ENCODE measurements at places on chromosomes 11 and 22.

GRCh38 chr11:96155627-96156378 is 187.2 kb downstream of the MAML2 start:
- peaks cover 54% of the 10 kb centered on the region for H3K4me1 ChIP-seq
- H3K27me3 ChIP-seq: no peaks in the 10 kb centered on the region
- H3K36me3 ChIP-seq: no peaks in the 10 kb centered on the region
- DNase-seq: peak; percentile 79
- peak overlapping the region; percentile 95 for H3K27ac ChIP-seq

DNA sequence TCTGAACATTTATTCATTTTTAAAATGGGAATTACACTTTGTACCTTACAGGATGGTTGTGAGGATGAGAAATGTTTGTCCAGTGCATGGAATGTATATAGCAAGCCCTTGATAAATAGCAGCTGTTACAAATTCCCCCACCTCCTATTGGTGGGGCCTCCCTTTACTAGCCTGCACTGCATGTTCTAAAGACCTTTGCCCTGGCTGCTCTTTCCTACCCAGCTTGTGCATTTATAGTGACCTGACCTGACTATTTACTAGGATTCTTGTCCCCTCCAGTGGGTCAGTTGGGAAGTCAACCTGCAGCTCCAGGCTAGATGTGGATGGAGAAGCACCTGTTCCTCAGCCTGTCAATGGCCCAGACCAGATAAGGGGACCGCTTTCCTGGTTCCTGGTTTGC is 180.3 kb downstream of the HIPK3 start:
- no peak overlapping the region for H3K4me3 ChIP-seq
- DNase-seq: no peak
- peaks cover 3% of the 10 kb centered on the region for H3K27me3 ChIP-seq
- H3K36me3 ChIP-seq: no peaks in the 10 kb centered on the region

DNA sequence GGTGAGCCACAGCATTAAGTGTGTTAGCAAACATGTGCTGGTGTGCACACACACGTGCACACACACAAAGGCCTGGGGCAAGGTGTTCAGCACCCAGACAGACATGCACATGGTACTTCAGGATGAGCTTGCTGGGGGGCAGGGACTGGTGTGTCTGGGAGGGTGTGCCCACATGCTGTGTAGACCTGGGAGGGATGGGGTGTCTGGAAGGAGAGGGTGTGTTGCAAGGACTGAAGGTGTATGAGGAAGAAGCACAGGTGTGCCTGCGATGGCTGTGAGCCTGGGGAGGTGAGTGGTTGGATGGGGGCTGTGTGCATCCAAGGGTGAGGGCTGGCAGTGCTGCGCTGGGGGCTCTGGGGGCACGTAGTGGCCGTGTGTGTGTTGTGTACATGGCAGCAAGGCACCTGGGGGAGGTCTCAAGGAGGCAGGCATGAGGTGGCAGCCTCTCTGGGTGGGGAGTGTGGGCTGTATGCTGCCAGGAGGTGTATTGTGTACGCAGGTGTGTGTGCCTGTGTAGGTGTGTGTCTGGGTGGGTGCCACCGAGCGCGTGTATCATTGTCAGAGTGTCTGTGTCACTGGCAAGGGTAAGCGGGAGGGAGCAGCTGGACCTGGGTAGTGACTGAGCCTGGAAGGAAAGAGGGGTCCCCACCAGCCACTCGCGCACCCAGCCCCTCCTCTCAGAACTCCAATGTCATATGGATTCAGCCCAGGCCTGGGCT is 2.2 kb downstream of the NRXN2 start:
- H3K4me1 ChIP-seq: peaks cover 14% of the 10 kb centered on the region
- DNase-seq: no peak
- H3K27me3 ChIP-seq: peaks cover 59% of the 10 kb centered on the region

DNA sequence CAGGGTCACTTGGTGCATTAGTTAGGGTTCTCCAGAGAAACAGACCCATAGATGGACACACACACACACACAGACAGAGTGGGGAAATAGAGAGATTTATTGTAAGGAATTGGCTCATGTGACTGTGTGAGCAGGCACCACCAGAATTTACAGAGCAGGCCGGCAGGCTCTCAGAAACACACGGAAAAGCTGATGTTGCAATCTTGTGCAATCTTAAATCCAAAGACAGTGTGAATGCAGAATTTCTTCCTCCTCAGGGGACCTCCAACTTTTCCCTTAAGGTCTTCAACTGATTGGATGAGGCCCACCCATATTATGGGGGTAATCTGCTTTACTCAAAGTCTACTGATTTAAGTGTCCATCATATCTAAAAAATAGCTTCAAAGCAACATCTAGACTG is 49.8 kb downstream of the APIP start:
- no peak for DNase-seq
- H3K4me3 ChIP-seq: no peak overlapping the region
- H3K4me1 ChIP-seq: no peaks in the 10 kb centered on the region
- H3K27me3 ChIP-seq: peaks cover 10% of the 10 kb centered on the region

DNA sequence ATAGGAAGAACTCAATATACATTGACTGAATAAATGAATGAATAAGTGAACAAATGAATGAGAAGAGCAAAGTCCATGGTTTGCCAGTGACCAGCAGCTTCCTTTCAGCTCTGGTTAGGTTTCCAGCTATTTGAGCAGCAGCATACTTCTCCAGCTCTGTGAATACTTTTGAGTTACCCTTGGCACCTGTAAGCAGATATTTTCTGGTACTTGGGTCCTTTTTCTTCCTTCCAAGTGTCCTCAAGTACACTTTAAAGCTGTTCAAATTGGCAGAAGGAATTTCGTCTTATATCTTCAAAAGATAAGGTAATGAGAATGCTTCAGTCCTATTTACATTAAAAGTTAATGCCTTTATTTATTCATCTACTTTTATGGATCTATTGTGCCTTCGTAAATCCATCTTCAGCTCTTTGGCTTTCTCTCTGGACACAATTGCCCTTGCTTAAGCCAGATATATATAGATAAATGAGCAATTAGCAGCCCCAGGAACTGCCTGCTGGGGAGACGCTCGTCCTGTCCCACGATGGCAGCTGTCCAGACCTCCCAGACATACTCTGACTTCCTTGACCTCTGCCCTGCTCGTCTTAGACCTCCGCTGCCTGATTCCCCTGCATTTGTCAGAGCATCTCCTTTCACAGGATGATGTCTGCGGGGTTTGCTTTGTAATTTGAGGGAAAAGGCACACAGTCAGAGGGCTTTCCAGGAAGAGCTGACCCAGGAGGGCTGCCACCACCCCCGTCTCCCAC is 926.3 kb downstream of the OPCML start:
- no peaks in the 10 kb centered on the region for H3K36me3 ChIP-seq
- DNase-seq: no peak
- no peaks in the 10 kb centered on the region for H3K4me1 ChIP-seq
- no peaks in the 10 kb centered on the region for H3K27me3 ChIP-seq
- H3K4me3 ChIP-seq: no peak overlapping the region

DNA sequence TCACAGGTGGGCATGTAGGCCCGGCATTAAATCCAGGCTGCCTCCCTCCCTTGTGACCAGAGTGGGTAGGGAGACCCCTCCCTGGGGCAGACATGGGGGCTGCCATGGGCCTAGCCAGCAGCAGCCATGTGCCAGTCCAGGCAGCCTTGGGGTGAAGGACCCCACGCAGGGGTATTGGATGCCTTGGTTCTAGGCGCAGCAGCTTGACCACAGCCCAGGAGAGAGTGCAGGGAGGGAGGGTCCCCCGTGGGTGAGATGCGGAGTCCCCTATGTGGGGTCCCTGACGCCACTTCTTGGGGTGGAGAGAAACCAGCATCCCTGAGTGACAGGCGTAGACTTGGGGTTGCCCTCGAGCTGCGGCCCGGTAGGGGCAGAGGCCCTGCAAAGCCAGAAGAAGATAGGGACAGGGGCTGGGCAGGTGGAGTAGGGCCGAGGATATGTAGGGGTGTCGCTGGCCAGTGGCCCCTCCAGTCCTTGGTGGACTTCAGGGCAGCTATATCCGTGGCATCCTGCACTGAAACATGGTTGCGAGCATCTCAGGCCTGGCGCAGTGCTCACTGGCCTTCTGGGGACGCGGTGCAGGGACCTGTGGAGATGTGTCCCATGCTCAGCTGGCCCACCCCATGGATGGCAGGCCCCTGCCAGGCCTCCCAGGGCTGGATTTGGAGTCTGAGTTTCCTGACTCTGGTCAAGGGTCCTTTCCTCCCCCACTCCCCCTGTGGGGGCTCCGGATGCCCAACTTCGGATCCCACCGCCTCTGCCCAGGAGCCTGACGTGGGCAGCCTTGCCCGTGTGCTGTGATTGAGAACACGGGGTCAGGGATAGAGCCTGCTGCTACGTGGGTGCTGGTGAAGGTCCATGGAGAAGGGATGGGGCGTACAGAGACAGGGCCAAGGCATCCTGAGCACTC is 1179.8 kb downstream of the BRD1 start:
- no peak overlapping the region for H3K4me3 ChIP-seq
- H3K27me3 ChIP-seq: no peaks in the 10 kb centered on the region
- H3K4me1 ChIP-seq: no peaks in the 10 kb centered on the region
- H3K27ac ChIP-seq: no peak overlapping the region
- no peaks in the 10 kb centered on the region for H3K36me3 ChIP-seq

- H3K27me3 ChIP-seq: no peaks in the 10 kb centered on the region
- no peak overlapping the region for H3K27ac ChIP-seq
- no peak overlapping the region for H3K4me3 ChIP-seq
These were observed 817.4 kb downstream of the OPCML start for GRCh38 chr11:132714859-132715440.

GRCh38 chr11:130029137-130029536 is 26.5 kb upstream of the PRDM10 start:
- H3K36me3 ChIP-seq: no peaks in the 10 kb centered on the region
- no peak overlapping the region for H3K27ac ChIP-seq
- no peak overlapping the region for H3K4me3 ChIP-seq
- no peaks in the 10 kb centered on the region for H3K4me1 ChIP-seq
- no peak for DNase-seq
- peaks cover 8% of the 10 kb centered on the region for H3K27me3 ChIP-seq

GRCh38 chr11:63920126-63920938 is 3.4 kb upstream of the RCOR2 start:
- peaks cover 35% of the 10 kb centered on the region for H3K27me3 ChIP-seq
- no peak overlapping the region for H3K27ac ChIP-seq
- no peak overlapping the region for H3K4me3 ChIP-seq
- no peaks in the 10 kb centered on the region for H3K36me3 ChIP-seq

DNA sequence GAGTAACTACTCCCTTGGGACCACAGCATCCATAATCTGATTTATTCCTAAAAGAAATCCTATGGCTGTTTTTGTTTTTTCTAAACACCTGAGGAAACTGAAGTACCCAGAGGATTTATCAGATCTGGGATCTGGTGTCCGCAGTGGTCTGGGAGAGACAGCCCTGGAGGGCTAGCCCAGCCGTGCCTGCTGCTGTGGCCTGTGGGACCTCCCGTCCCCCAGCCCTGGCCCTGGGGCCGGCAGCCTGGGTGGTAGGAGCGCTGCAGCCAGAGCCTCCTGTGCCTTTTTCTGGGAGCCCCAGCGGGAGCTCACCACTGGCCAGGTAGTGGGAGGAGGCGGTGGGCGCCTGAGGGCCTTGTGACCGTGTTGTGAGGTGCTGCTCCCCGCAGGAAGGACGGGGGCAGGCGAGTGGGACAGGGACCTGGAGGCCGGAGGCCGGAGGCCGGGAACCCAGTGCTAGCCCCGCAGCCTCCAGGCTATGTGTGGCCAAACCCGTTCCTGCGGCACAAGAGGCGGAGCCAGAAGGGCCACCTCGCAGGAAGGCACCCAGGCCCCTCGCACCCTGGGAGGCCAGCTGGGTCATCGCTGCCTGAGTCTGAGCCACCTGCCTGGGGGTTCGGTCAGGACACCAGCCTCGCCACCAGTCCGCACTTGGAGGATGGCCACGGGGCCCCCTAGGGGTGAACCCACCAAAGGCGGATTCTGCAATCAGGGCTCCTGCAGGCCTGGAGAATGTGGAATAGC is 18.2 kb upstream of the C11orf96 start:
- H3K27me3 ChIP-seq: no peaks in the 10 kb centered on the region
- peaks cover 12% of the 10 kb centered on the region for H3K4me1 ChIP-seq
- DNase-seq: no peak
- no peak overlapping the region for H3K4me3 ChIP-seq
- peaks cover 14% of the 10 kb centered on the region for H3K36me3 ChIP-seq

DNA sequence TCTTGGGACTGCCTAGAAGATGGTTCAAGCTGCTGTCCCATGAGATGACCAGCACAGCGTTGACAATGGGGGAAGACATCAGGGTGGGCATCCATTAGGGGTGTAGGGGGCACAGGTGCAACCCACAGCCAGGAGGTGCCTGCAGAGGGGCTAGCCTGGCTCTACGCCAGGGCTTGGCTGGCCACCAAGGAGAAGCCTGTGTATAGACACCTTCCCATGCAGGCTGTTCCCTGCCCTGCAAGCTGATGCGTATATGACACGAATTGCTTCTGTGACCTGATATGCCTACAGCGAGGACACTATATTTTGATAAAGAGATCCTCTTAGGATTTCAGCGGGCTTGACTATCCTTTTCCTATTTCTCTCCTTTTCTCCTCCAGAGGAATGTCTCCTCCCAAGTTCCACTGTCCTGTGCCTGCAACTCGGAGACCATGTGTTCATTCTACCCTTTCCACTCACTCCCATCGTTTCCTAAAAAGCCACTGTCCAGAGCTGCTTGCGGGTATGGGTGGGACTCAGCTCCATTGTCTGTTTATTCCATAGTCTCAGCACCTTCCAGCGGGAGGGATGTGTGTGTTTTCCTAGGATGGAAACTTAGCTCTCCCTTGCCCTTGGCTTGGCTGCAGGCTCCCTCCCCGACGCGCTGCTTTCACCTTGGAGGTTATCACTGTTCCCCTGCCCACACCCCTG is 56.1 kb downstream of the ST14 start:
- peaks cover 2% of the 10 kb centered on the region for H3K27me3 ChIP-seq
- H3K27ac ChIP-seq: no peak overlapping the region
- no peak overlapping the region for H3K4me3 ChIP-seq
- H3K36me3 ChIP-seq: no peaks in the 10 kb centered on the region
- DNase-seq: no peak

GRCh38 chr11:20081336-20081735 is 78.9 kb downstream of the DBX1 start:
- H3K27ac ChIP-seq: no peak overlapping the region
- no peak for DNase-seq
- H3K4me3 ChIP-seq: no peak overlapping the region
- H3K36me3 ChIP-seq: no peaks in the 10 kb centered on the region

GRCh38 chr11:124307093-124307492 is 6.7 kb downstream of the OR8D1 start:
- no peaks in the 10 kb centered on the region for H3K4me1 ChIP-seq
- H3K27ac ChIP-seq: no peak overlapping the region
- no peak overlapping the region for H3K4me3 ChIP-seq
- no peak for DNase-seq

DNA sequence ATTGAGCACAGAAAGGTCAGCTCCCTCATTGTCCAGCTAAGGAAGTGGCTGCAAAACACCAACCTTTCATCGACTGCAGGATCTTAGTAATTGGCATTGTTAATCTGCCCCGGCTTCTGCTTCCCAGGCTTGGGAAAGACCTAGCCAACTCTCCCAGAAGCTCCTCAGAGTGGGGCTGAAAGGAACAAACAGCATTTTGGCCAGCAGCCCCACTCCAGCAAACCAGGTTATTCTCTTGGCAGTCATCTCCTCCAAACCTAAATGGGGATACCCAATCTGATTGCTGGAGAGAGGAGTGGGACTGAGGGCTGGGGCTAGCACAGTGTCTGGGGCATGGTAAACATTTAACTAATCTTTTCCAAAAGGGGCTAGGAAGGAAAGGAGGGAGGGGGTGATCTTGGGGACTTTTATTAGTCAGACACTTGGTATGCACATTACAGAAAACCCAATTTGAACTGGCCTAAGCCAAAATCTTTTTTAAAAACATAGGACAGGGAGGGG is 294.4 kb downstream of the MN1 start:
- no peak for DNase-seq
- H3K27ac ChIP-seq: no peak overlapping the region
- no peaks in the 10 kb centered on the region for H3K27me3 ChIP-seq
- H3K4me3 ChIP-seq: no peak overlapping the region

All from activated CD4-positive, alpha-beta T cell treated with anti-CD3 and anti-CD28 coated beads, Interleukin-2, amount 10 ng/mL, durations not matched to agents 24 days and 14 days (primary cell).